ENCODE measurements at places on chromosomes 12 and 14.

DNA sequence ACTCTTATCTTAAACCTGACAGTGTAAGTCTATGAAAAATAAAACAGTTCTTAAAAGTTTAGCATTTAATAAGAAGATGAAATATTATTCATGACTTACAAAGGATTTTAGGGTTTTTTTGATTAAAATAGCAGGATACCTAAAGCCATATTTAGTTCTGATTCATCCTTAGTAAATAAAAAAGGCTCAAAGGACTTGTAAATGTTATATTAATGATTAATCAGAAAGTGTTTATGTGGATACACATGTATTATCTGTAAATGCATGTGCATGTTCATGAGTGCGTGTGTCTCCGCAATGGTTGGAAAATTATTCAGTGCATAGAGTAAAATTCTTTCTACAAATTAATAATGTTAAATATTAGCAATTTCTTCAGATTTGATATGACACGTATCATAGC, 4.4 kb downstream of the KLRF1 start:
- DNase-seq, result no peak

DNA sequence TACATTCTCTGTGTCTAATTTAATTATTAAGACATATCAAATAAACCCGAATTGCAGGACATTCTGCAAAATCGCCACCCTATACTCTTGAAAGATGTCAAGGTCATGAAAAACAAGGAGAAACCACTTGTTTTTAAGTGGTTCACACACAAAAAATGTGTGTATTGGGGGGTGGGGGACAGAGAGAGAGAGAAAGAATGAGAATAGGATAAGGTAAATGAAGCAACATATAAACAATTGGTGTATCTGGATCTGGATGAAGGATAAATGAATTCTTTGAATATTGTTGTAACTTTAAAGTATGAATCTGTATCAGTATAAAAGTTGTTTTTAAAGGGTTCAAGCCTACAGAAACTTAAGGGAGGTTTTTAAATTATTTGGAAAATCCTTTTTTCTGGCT, 72.1 kb downstream of the ARID2 start:
- no peak for DNase-seq

DNA sequence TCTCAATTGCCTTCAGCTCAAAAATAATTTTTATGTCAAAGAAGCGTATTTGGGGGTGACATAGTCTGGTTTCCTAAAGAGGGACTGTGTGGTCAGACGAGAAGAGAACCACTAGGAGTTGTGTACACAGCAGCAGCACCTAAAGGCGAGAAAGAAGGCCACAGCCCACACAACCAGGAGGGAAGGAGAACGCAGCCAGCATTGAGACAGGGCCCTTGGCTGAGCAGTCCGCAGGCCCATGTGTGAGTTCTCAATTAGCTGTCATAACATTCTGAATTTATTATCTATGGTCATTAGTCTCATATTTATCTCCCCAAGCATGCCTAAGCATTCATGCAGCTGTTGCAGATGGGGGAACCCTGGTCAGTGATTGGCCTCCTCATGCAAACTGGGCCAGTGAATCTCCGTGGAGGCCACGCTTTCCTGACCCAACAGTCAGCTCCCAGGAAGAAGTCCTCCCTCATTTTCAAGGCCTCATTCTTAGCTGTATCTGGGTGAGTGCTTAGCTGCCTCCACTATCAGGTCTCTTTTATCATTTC, 81.2 kb upstream of the ATF7IP start:
- DNase-seq, result no peak

DNA sequence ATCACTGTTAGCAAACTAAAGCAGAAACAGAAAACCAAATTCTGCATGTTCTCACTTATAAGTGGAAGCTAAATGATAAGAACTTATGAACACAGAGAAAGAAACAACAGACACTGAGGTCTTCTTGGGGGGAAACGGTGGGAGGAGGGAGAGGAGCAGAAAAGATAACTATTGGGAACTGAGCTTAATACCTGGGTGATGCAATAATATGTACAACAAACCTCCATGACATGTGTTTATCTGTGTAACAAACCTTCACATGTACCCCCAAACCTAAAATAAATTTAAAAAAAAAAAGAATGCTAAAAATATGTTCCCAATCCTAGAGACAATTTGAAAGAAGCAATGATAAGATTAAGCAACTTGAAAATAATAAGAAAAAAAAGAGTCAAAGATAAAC, 89.5 kb downstream of the SOX5 start:
- DNase-seq, result no peak

GRCh38 chr12:106187155-106187789, 48.5 kb upstream of the NUAK1 start:
- no peak for DNase-seq

GRCh38 chr12:101592448-101592847, 2.3 kb upstream of the MYBPC1 start:
- no peak for DNase-seq

Measured in AG09319 (cell line).